Eye (tissue), 1 donor: ENCODE measurements at places on chromosomes 1 and 21.

DNA sequence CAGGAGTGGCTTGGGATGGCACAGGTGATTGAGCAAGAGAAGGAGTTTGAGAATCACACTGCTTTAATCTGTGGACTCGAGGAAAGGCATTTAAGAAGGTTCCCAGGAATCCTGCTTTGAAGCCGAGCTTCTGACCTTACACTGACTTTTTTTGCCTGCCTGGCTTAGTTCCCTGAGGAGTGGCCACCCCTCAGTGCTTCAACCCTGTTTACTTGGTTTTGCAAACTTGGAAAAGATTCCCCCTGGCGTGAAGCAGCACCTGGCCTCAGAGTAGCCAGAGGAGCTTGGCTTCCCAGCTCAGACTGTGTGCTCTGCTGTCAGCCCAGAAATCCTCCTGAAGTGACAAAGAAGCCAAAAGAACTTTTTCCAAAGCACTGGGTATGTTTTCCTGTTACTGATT, 48.5 kb upstream of the LDLRAP1 start:
- no peak for DNase-seq

GRCh38 chr1:11373895-11374747, 101.1 kb downstream of the UBIAD1 start:
- DNase-seq = no peak

DNA sequence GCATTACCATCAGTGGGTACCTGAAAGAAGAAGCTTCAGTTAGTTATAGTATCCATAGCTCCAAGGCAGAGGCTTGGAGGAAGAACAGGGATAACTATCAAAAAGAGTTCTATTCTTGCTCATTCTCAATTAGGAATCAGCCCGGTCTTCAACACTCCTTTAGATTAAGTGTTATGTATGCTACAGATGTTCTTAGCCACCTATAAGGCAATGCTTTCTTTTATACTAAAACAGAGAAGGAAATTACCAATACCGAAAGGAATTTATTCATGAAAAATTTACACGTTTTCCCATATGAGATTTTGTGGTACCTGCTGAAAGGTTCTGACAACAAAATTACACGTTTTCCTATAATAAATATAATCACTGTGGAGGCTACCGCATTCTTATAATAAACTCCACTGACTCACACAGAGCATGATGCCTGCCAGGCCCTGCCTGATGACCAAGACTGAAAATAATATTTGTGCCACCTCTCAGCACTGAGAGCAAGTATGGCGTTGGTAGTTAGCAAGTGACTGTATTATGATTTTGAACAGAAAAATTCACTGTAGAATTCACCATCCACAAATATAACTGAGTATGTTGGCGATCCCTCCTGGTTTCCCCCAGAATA, 58.3 kb downstream of the APP start:
- no peak for DNase-seq

DNA sequence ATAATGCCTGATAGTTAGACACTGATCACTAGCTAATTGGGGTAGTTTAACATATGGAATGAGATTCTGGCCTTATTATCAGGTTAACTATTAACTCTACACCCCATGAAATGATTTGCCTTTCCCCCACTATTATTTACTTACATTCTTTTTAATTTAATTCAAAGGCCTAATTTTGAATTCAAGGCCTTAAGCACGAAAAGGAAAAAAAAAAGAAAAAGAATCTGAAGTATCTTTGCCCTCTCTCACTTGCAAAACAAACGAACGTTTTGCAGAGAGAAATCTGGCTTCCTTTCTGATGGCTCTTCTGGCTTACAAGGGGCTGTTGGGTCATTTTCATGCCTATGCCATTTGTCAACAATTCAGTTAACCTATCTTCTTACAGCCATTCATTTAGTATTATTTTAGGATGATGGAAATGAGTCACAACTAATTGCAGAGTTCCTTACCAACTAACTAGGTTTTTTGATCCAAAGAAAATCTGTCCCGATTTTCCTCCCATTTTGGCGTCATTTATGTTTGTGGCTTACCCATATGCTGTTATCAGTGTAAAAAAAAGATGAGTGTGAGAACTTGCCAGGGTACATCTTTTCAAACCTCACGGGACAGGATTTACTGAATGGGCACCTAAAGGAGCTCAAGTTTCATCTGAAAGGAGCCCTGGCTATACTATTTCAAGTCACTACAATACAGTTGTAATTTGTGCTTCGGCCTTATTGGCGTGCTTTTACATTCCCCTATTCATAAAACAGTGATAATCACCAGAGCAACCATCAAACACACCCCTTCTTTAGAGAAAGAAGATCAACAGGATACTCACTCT, 1.9 kb upstream of the ERRFI1 start:
- DNase-seq = no peak

DNA sequence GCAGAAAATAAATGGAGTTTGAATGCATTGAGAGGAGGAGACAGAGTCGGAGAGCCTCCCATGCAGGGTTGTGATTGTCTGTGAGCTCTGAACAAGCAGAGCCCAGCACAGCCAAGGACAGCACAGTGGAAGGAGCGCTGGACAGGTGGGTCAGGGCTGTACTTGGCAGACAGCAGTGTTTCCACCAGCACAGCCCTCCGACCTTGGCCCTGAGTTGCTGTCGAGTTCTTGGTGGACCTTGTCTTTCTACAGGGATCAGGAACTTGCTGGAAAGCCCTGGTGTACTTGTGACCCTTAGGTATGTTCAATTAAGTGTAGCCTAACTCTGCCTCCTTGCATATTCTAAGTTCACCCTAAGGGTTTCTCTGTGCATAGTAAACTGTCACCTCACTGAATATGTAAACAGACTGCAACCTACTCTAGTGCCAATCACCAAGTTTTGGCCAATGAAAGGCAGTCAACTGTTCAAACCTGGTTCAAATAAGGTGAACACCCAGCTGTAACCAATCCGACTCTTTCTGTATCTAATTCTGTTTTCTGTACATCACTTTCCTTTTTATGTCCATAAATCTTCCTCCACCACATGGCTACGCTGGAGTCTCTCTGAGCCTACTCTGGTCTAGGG, 86.6 kb upstream of the SLC25A33 start:
- DNase-seq = no peak

GRCh38 chr1:95265106-95265505, 31.1 kb downstream of the RWDD3 start:
- DNase-seq = no peak

DNA sequence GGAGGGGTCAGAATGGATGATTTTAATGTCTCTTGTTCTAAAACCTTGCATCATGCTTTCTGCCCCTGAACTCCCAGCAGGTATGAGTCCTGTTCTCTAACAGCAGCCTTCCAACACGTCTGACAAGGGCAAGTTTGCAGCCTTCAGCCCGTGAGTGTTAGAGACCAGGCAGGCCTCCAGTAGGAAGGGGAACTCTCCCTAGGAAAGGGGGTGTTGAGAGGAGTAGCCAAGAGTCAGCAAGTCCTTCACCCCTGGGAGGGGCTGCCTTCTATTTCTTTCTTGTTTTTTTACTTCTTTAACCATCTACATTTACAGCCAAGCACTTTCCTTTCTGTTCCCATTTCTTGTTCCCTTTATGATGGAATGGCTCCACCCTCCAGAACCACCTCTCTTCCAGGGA, 14.2 kb downstream of the BATF3 start:
- no peak for DNase-seq

DNA sequence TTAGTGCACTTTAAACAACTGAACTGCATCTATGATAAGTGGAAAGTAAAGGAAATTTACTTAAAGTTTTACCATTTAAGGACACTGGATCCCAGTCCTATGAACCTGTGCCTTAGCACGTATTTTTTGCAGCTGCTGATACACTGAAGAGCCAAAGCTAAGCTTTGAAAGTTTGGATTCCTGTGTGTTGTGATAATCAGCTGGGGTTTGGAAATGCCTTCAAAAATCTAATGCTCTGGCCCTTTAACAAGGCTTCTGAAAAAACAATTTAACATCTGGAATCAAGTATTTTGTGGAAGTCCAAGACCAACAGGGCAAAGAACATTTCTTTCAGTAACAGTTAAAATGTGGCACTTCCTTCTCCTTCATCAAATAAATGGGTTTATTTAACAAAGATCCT, 51.8 kb downstream of the DDAH1 start:
- no peak for DNase-seq

- DNase-seq = no peak
Measured at GRCh38 chr1:117611121-117611601, 5.3 kb downstream of the TENT5C start.

GRCh38 chr1:62285984-62286785, 33.0 kb downstream of the KANK4 start:
- DNase-seq = no peak

DNA sequence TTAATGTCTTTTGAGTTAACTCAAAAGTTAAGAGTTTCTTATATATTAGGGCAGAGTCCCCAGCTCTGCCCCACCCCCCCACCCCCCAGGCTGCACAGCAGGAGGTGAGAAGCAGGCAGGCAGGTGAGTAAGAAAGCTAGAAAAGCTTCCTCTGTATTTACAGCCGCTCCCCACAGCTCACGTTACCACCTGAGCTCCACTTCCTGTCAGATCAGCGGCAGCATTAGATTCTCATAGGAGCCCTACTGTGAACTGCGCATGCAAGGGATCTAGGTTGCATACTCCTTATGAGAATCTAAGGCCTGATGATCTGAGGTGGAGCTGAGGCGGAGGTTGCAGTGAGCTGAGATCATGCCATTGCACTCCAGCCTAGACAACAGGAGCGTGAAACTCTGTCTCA, 81.9 kb downstream of the SIM2 start:
- DNase-seq = no peak

DNA sequence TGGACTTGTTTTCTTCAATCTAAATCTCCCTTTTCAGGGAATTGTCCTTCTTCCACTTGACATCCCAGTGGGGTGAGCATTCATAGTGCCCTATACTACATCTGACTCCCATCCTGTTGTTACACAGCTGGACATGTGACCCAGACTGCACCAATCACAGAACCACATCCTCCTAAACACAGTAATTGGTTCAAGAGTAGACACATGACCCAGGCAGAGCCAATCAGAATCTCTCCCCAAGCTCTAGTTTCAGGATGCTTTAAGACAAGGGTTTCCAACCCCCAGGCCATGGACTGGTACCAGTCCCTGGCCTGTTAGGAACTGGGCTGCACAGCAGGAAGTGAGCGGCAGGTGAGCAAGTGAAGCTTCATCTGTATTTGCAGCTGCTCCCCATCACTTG, 5.6 kb upstream of the DDOST start:
- no peak for DNase-seq

GRCh38 chr21:32307706-32308105, 9.1 kb downstream of the MRAP start:
- no peak for DNase-seq

DNA sequence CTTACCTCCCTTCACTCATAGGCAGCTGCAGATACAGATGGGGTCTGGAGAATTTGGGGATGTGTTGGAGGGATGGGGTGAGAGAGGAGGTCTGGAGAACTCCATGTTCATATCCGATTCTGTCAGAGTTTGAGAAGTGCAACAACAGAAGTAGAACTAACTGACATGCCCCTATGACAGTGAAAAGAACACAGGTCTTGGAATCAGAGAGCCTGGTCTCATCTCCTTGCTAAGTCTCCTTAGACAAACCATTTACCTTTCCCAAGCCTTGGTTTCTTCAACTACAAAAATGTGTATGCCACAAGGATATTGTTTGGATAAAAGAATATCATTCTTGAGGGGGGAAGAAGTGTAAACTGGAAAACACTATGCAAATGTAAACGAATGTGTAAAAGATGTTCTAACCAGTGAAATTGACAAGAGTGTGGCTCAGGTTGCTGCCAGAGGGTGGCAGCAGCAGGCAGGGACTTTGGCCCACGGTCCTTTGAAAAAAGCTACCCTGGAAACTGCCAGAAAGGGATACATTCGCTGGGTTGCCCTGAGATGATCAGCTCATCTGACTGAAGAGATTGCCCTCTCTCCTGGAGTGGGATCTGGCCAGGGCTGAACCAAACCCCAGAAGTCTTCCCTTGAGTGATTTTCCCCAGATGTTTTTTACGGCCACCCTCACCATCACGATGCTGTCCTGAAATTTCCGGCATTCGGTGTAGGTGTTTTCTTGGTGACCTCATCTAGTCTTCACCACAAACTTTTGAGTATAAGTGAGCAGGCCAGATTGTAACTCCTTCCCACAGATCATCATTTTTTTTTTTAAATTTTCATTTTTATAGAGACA, 17.0 kb upstream of the CD2 start:
- DNase-seq = peak; percentile 81

- DNase-seq = no peak
Measured at GRCh38 chr1:51100264-51100880, 1.7 kb upstream of the C1orf185 start.

- no peak for DNase-seq
Measured at GRCh38 chr1:78370779-78371482, 119.8 kb upstream of the PTGFR start.
